GM23338 (cell line): ENCODE measurements at places on chromosomes 4 and X.

DNA sequence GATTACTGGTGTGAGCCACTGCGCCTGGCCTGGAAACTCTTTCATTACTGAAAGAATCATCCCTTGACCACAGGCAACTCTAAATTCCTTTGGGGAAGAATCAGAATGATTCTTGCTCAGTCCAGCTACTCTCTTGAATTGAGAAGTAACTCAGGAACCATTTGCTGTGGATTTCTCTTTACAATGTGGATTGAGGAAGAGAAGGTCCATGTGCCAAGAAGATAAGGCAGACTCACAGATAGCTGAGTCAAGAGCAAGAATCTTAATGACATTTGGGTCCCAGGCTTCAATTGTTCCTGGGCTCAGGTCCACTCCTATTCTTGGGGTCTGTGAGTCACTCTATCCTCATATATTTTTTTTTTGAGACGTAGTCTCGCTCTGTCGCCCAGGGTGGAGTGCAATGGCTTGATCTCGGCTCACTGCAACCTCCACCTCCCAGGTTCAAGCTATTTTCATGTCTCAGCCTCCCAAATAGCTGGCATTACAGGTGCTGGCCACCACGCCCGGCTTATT is 6.2 kb upstream of the MGARP start:
- no peak for DNase-seq

DNA sequence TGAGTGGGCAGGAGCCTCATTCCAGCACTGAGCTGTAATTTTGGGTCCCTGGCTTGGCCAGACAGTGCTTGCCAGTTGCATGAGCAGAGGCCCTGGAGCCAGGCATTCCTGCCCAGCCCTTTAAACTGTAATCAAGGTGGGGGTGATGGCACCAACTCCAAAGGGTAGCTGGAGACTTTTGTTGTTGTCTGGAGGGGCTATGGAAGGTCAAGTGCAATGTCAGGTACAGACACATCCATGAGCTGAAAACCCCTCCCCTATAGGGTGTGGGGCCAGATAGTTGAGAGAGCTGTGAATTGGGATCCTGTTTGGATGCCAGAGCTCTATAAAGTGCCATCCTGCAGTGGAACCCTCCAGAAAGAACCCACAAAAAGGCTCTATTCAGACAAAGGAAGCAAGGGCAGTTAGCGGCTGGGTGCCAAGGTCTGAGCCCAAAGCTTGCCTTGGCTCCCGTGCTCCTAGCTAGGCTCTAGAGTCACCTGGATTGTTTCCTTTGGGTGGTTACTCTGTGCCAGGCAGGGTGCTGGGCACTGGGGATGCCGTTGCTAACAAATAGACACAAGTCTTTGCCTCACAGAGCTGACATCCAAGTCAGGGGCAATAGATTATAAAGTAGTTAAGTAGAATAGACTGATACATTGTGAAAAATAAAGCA is 163.0 kb downstream of the EFNB1 start:
- DNase-seq, result no peak

GRCh38 chr4:23945451-23946017 is 55.7 kb upstream of the PPARGC1A start:
- DNase-seq, result no peak

GRCh38 chr4:29853833-29854232 is 866.3 kb upstream of the PCDH7 start:
- peak; percentile 17 for DNase-seq

DNA sequence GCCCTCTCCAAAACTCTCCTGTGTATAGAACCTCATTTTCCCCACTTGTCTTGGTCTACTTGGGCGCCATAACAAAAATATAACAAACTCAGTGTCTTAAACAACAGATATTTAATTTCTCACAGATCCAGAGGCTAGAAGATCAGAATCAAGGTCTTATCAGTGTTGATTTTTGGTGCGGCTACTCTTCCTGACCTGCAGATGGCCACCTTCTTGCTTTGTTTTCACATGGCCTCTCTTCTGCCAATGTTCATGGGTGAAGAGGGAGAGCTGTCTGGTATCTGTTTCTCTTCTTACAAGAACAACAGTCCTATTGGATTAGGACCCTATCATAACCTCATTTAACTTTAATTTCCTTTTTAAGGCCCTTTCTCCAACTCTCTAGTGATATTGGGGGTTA is 177.3 kb downstream of the PABPC4L start:
- DNase-seq, result peak; percentile 57

- DNase-seq, result no peak
Observed at GRCh38 chr4:10267066-10267465, 150.5 kb upstream of the WDR1 start.

DNA sequence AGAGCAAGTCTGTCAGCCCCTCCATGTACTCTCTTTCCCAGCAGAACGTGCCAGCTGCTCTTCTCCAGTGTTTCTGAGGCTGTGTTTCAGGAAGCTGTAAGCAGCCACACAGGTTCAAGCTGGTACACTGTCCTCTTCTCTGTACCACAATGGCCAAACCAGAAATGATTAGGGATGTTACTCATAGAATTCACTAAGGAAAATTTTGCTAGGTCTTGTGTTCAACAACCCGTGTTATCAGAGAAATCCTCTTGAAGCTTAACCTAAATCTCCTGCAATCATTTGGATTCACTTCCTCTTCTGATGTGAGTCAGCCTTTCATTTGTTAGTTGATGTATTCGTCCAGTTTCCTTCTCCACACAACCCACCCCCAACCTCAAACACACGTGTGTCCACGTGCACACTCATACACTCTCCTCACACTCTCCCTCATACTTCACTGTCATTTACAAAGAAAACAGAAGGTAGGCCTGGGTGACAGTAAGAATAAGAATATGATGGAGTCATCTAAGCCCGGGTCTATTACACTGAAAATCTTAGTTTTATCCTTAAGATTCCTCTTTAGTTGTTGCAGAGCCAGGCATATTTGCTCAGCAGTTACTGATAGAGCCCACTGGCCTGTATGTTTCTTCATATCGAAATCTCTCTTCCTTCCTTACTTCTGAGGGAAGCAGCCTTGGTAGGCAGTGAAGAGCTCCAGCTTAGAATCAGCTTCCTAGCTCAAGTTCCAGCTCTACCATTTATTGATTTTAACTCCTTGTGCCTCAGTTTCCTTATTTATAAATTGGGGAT is 63.4 kb downstream of the DCUN1D4 start:
- no peak for DNase-seq

GRCh38 chr4:48343035-48343434 is 1.7 kb downstream of the SLAIN2 start:
- DNase-seq, result no peak

DNA sequence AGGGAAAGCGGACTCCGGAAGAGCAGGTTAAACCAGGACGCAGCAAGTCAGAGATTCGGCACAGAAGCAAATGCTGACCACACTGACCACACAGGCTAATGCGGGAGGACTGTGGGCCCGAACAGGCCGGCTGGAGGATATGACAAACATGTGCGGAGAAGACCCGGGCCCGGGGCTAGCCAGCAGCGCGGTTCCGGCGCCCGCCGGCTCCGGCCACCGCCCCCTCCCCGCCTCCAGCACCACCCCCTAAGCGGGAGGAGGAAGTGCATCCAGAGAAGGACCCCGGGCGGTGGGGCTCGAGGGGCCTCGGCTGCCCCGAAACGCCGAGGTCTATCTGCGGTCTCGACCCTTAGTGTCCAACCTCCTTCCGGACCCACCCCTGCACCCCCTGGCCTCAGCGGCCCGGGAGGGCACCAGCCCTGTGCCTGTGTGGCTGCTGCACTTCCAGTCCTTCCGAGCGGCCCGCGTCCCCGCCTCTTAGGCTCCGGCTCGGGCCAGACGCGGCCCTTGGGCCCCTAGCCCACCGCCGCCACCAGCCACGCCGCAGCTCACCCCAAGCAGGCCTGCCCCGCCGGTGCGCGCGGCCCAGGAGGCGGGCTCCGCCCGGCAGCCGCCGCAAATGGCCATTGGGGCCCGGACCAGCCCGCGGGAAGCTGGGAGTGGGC is 2.1 kb downstream of the ELOVL6 start:
- DNase-seq, result peak; percentile 80

DNA sequence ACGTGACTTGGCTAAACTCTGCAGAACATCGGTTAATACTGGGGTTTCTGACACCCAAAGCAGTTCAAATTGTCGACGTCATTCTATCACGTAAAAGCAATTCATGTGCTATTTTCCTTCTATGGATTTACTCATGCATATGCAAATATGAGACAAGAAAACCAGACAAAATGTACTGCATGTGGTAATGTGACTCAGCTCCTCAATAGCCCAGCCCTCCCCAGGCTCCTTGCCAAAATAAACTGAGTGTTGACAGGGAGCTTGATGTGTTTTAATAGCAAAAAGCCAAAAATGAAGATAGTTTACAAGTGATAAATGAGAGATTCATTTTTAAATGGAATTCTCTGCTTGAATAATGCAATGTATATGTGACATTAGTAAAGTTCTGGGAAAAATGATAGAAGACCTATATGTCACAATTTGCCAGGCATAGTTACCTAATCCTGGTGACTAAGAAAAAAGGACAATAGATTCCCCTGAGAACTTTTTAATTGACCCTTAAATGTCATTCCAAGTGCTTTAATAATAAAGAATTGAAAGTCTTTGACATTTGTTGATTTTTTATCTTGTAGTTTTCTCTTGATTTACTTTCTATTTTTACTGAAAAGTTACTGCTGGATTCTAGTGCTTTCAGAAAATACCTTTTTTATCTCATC is 1700.6 kb upstream of the TENM3 start:
- DNase-seq, result no peak

GRCh38 chrX:67665583-67665982 is 121.8 kb downstream of the AR start:
- DNase-seq, result no peak

DNA sequence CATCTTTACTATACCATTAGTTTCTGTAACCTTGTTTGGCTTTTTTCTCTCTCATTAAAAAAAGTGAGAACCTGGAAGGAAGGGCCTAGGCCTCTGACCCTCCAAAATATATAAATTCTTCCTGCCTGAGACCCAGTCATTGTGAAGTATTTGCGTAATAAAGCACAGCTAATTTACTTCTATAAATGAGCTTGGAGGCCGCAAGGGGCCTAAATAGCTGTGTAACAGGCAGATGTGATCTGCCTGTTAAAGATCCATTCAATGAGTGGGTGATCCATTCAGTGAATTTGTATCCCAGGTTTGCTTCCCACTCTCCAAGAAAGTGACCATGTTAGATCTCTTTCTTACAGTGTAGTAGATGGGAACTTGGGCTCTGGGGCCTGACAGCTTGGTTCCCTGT is 595 bp upstream of the PYURF start:
- DNase-seq, result peak; percentile 37

DNA sequence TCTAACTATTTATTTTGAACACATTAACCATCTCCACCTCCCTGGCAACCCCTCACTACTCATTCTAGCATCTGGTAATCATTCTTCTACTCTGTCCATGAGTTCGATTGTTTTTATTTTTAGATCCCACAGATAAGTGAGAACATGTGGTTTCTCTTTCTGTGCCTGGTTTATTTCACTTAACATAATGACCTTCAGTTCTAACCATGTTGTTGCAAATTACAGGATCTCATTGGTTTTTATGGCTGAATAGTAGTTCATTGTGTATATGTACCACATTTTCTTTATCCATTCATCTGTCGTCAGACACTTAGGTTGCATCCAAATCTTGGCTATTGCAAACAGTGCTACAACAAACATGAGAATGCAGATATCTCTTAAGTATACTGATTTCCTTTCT is 33.4 kb upstream of the FAM47B start:
- no peak for DNase-seq

DNA sequence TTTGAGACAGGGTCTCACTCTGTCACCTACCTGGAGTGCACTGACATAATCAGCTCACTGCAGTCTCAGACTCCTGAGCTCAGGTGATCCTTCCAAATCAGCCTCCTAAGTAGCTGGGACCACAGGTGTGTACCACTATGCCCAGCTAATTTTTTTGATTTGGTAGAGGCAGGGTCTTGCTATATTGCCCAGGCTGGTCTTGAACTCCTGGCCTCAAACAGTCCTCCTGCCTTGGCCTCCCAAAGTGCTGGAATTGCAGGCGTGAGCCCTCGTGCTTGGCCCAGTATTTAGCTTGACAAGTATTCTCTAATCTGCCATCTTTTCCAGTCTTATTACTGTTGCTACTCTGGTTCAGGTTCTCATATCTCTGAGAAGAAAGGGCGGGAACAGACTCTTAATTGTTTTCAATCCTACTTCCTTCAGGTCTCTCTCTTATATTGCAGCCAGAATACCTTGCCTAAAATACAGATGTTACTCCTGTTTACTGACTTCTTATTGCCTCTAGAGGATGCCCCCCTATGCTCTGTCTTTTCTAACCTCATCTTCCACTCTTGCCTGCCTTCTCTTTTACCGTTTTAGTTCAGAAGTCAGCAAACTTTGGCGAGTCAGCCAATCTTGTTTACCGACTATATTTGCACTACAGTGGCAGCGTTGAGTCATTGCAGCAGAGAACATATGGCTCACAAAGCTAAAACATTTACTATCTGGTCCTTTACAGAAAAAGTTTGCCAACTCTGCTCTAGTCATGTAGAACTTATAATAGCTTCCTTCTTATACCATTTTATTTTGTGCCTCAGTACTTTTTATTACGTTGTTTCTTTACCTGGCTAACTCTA is 19.0 kb downstream of the MRPL1 start:
- DNase-seq, result peak; percentile 18

DNA sequence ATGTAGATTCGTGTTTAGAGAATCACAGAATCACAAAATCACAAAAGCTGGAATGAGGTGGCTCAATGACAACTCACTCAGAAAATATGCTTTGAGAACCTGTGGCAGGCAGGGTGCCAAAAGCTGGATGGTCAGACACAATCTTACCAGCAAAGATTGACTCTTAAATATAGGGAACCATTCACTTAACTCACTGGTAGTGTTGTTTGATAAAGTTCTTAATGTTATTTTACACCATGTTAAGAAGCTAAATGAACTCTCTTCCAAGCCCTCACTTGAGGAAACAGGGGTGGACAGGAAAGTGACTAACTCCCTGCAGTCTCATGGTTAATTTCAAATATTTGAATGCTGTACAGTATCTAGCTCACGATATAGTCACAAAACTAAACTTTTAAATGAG is 5.7 kb upstream of the SCOC start:
- no peak for DNase-seq

DNA sequence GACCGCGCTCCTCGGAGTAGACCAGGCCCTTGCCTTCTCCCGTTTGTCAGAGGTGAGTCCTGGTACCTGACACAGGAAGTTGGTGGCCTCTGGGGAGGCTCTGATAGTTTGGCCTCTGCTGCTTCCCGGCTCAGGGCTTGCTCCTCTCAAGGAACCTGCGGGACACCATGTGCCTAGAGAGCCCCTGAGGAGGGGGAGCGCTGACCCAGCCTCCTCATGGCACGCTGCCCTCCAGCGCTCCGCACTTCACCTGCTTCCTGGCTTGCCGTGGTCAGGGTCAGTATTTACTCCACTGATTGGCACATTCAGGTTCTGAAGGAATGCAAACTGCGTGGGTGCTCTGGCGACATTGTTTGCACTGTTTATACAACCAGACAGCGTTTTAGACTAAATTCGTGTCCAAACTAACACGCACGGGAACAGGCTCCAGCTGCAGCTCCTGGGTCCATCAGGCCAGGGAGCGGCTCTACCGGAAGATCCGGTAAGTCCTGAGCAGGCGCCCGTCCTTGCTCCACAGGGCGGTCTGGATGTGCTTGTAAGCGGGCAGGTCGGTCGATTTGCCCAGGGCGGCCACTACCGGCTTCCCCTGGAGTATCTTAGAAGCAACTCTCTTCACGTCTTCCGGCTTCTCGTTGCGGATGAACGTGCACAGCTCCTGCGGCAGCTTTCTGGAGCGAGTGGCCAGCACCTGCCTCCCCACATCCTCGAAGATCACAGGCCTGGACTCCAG is 121.6 kb upstream of the GRID2 start:
- DNase-seq, result no peak
